Fibroblast of lung (primary cell): ENCODE measurements at places on chromosomes 2 and 18. TPM values are rescaled to one million over a fixed set of nuclear protein-coding genes. Genes with fewer than 3 reads are reported as not detected.
A peak's percentile ranks its signal among the peaks of the same experiment; 100 is the strongest.

LYG1 gene
- 0.34 and 0.44 TPM in 2 replicates for polyA plus RNA-seq

CROCC2 gene
- 0.02 and 0.12 TPM in 2 replicates for polyA plus RNA-seq

DNA sequence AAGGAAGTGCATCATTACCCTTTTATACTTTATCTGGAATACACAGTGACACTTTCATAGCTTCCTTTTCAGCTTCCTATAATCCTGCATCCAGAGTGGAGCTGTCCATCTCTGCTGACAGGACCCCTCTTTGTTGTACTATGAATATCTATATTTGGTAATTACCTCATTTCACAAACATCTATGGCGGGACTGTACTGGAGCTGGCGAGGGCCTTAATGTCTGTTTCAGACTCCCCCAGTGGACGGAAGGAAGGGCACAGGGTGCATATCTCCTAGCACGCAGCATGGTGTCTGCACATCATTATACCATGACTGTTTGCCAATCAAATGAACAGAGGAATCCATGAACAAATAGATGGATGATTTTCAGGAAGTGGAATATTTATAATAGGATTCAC lies 142.3 kb downstream of the SOX11 start:
- no peak for DNase-seq
- no peak overlapping the region for H3K27ac ChIP-seq
- H3K27me3 ChIP-seq = no peaks in the 10 kb centered on the region
- H3K36me3 ChIP-seq = no peaks in the 10 kb centered on the region
- H3K4me3 ChIP-seq = no peak overlapping the region
- H3K4me1 ChIP-seq = no peaks in the 10 kb centered on the region

GRCh38 chr2:80122675-80123074 lies 181.9 kb downstream of the LRRTM1 start:
- no peak overlapping the region for H3K4me3 ChIP-seq
- no peaks in the 10 kb centered on the region for H3K36me3 ChIP-seq
- H3K4me1 ChIP-seq = no peaks in the 10 kb centered on the region
- no peaks in the 10 kb centered on the region for H3K27me3 ChIP-seq

DNA sequence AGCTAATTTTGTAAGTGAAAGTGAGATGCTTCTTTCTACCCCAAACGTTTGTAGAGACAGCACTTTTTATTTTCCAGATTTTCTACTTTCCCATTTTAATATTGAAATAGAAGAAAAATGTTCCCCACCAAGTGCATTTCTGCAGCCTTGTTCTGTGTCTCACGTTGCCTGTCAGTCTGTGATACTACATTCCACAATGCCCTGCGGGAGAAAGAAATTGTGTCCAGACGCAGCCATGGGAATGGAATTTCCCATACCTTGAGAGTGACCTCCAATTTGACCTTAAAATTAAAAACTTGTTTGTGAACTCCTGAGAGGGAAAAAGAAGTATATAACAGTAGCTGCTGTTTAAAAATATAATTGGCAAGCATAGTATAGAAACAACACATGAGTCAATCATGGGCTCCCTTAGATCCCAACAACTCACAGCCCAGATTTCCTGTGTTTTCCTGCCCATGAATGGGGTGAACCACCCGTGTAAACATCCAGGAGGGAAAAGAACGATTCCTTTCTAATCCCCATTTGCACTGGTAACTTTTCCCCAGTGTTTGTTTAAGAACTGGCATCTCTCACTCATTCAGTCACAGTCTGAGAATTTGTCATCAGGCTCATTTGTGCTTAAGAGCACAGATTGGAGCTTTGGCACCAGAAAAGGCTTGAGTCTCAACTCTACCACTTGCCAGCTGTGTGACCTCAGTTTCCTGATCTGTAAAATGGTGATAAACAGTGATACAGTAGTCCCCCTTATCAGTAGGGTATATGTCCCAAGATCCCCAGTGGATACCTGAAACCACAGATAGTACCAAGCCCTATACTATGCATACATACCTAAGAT lies 166.1 kb upstream of the ZNF521 start:
- H3K27me3 ChIP-seq = no peaks in the 10 kb centered on the region
- no peak overlapping the region for H3K4me3 ChIP-seq

DNA sequence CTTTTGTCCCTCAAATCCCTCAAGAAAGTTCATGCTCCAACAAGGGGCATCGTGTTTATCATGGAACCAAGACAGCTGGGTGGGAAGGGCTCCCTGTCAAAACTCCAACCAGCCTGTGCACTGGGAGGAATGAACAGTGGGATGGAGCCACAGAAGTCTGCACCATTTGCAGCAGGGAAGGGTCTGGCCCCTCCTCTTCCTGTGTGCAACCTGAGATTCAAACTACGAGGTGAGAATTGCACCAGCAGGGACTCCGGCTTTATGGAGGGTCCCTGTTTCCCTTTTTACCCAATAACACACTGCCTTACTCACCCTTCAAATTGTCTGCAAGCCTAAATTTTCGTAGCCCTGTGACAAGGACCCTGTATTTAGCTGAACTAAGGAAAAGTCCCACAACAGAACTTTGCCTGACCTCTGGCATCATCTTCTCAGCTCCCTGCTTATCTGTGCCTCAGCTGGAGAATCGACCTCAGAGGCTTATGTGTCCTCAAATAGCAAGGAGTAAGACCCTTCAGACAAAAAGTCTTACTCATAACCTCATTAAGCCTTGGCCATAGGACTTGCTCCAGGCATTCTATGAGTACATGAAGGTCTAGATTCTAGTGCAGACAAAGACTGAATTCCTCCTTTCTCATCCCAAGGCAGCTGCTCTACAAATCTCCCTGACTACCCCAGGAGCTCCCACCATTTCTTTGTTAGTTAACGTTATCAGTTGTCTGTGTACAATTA lies 178.3 kb upstream of the SERPINE2 start:
- H3K27me3 ChIP-seq = no peaks in the 10 kb centered on the region
- no peak overlapping the region for H3K4me3 ChIP-seq
- H3K4me1 ChIP-seq = peaks cover 11% of the 10 kb centered on the region
- H3K36me3 ChIP-seq = no peaks in the 10 kb centered on the region

DNA sequence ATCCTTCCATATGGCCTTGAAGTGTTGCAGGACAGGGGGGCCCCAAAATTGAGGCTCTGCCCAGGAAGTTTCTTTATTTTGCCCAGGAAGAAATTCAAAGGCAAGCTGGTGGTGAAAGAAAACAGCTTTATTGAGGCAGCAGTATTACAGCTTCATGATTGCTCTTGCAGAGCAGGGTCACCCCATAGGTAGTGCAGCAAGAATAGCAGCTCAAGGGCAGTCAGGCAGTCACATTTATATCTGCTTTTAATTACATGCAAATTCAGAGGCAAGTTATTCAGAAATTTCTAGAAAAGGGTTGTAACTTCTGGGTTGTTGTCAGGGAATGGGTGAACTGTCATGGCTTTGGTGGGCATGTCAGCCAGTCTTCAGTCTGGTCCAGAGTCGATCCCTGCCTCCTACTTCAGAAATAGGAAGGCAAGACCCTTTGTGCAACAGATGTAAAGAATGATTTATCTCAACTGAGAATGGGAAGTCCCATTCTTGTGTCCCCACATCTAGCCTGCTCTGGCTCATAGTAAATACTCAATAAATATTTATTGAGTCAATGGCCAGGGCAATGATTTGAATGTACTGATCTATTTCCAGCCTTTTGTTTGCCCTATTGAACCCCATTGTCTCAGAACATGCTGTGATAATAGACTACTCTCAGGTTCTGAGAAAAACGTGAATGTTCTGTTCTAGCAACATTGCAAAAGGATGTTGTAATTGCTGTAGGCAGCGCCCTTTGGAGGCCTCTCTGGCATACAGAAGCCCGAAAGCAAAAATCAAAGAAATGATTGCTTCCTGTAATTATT lies 129.8 kb downstream of the MYO3B start:
- H3K36me3 ChIP-seq = no peaks in the 10 kb centered on the region
- no peaks in the 10 kb centered on the region for H3K27me3 ChIP-seq
- DNase-seq = no peak
- no peak overlapping the region for H3K4me3 ChIP-seq
- no peaks in the 10 kb centered on the region for H3K4me1 ChIP-seq
- H3K27ac ChIP-seq = no peak overlapping the region

GRCh38 chr2:109166811-109167210 lies 37.8 kb downstream of the SH3RF3 start:
- H3K4me1 ChIP-seq = peaks cover 31% of the 10 kb centered on the region
- H3K27me3 ChIP-seq = no peaks in the 10 kb centered on the region
- H3K4me3 ChIP-seq = no peak overlapping the region
- H3K27ac ChIP-seq = peak overlapping the region; percentile 3

GRCh38 chr2:152620208-152620607 lies 97.1 kb downstream of the PRPF40A start:
- H3K27me3 ChIP-seq = no peaks in the 10 kb centered on the region
- H3K4me3 ChIP-seq = no peak overlapping the region
- H3K27ac ChIP-seq = no peak overlapping the region
- H3K36me3 ChIP-seq = peaks cover 4% of the 10 kb centered on the region

DNA sequence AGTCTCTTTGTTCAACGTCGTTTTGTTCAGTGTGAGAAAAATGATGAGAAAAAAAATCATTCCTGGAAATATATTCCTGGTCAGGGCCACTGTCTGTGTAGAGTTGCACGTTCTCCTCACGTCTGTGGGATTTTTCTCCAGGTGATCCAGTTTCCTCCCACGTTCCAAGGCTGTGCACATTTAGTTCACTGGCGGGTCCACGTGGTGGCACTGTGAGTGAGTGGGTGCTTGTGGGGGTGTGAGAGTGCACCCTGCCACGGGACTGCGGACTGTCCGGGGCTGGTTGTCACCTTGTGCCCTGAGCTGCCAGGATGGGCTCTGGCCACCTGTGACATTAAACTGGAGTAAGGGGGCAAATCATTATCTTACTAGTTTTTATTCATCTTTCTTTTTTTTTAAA lies 30.3 kb upstream of the ACYP2 start:
- no peaks in the 10 kb centered on the region for H3K4me1 ChIP-seq
- H3K27me3 ChIP-seq = no peaks in the 10 kb centered on the region
- H3K4me3 ChIP-seq = no peak overlapping the region
- H3K36me3 ChIP-seq = no peaks in the 10 kb centered on the region

DNA sequence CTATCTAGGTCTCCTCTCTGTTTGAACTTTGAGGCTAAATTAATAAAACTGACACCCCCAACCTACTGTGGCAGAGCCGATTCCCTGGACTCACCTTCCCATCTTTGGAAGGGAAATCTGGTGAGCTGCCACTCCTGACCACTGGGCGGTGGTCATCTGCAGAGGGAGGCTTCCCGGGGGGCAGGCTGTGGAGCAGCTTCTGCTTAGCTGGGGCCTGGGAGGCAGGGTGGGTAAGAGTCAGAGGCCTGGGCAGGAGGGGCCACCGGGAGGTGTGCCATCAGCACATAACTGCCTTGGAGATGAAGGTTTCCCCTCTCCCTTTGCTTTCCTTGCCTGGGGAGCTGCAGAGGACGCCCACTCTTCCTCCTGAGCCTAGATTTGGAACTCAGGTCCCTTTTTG lies 2.3 kb upstream of the NPPC start:
- H3K4me3 ChIP-seq = no peak overlapping the region
- DNase-seq = no peak
- peaks cover 55% of the 10 kb centered on the region for H3K27me3 ChIP-seq
- H3K36me3 ChIP-seq = no peaks in the 10 kb centered on the region
- peaks cover 6% of the 10 kb centered on the region for H3K4me1 ChIP-seq
- no peak overlapping the region for H3K27ac ChIP-seq

DNA sequence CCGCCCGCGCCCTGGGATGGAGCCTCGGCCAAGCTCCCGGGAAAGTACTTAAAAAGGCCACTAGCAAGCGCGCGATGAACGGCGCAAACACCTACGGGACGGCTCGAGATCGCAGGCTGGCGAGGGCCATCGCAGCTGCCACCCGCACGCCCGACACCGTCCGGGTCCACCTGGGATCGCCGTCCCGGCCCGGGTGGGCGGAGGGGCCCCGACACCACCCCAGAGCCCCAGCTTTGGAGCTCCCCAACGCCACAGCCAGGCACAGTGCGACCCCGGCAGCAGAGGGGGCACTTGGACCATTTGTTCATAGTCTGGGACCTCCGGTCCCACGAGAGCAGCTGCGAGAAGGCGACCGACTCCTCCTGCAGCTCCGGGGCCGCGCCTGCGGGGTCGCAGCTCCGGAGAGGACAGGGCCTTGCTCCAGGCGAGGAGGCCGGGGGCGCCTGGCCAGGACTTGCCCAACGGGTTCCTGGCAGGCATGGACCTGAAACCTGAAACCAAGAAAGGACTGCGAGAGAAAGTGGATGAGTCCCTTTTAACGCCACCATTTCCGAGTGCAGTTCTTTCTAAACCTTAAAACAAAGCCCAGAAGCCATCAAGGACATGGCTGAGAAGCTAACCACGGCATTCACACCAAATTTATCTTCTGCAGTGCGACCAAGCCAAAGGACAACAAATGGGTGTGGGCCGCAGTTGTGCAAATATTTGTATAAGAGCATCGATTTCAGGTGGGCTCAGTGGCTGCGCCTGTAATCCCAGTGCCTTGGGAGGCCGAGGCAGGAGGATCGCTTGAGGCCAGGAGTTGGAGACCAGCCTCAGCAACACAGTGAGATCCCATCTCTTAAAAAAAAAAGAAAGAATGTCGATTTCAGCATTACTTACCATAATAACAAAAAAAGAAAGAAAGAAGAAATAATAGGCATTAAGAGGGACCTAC lies 54.0 kb upstream of the IMP4 start:
- H3K4me3 ChIP-seq = no peak overlapping the region
- no peak overlapping the region for H3K27ac ChIP-seq
- H3K27me3 ChIP-seq = no peaks in the 10 kb centered on the region

DNA sequence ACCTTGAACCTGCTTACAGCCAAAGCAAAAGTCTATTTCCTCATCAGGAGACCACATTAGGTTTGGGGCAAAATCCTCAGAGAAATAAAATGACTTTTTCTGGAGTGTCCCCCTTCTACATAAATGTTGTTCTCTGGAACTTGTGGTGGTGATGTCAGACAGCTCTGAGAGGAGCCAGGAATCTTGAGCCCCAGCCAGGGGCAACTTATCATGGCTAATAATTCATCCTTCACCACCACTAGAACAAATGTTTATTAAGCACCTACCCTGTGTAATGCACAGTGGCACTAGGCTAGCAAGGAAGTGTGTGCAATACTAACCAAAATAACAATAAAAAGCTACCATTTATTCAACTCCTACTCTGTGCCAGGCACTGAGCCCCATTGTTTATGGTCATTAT lies 9.0 kb upstream of the BMP10 start:
- H3K36me3 ChIP-seq = no peaks in the 10 kb centered on the region
- H3K4me3 ChIP-seq = no peak overlapping the region

- no peak for DNase-seq
- peaks cover 3% of the 10 kb centered on the region for H3K36me3 ChIP-seq
- H3K4me3 ChIP-seq = no peak overlapping the region
- no peaks in the 10 kb centered on the region for H3K27me3 ChIP-seq
- no peaks in the 10 kb centered on the region for H3K4me1 ChIP-seq
These were observed 31.4 kb downstream of the EIF2AK2 start for GRCh38 chr2:37125416-37125815.
